ENCODE measurements at places on chromosomes 1 and 21. TPM values are rescaled to one million over a fixed set of nuclear protein-coding genes. Genes with fewer than 3 reads are reported as not detected.

PHLDA3 gene
- total RNA-seq, result 319 TPM

LRRC7 gene
- 0.26 TPM for total RNA-seq

KCNK2 gene
- 8.7 TPM for total RNA-seq

OR10Z1 gene
- total RNA-seq, result not detected

GNAT2 gene
- not detected for total RNA-seq

FCGR2B gene
- not detected for total RNA-seq

IVNS1ABP gene
- 124 TPM for total RNA-seq

PGLYRP4 gene
- total RNA-seq, result not detected

RIMKLA gene
- not detected for total RNA-seq

FAM43B gene
- 0.08 TPM for total RNA-seq

- no peak for DNase-seq
These were observed 9.2 kb upstream of the SERTAD4 start for GRCh38 chr1:210223226-210223904.

DNA sequence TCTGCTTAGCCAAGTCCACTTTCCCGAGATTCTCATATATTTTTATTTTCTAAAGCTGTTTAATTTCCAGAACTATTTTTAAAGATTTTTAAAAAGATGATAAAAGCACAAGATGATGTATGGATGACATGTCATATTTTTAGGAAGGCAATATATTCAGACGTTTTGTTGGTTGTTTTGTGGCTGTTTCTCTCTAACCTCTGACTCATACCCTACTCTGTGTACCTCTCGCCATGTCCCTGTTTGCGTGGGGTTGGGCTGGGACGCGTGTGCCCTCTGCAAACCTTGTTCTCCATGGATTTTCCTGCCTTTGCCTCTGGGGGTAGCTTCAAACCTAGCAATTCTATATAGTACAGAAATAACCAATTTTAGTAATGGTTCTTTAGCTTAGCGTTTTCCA, 132.0 kb downstream of the GALNT2 start:
- no peak for DNase-seq

DNA sequence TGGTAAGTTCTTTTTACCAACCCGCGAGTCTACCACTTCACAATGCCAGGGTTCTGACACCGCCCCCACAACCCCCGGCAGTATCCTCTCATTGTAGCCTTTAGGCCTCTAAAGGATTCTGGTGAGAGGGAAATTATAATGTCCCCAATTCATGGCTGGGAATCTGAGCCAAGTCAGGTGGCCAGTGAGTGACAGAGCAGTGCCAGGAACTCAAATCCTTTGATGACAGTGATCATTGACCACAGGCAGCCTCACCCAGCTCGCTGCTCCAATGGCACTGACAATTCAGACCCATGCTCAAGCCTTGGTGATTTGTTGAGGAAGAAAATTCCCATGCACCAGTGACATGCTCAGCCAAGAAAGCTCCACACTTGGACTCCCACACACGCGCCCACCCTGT, 63.4 kb upstream of the CSF1 start:
- peak; percentile 37 for DNase-seq

DNA sequence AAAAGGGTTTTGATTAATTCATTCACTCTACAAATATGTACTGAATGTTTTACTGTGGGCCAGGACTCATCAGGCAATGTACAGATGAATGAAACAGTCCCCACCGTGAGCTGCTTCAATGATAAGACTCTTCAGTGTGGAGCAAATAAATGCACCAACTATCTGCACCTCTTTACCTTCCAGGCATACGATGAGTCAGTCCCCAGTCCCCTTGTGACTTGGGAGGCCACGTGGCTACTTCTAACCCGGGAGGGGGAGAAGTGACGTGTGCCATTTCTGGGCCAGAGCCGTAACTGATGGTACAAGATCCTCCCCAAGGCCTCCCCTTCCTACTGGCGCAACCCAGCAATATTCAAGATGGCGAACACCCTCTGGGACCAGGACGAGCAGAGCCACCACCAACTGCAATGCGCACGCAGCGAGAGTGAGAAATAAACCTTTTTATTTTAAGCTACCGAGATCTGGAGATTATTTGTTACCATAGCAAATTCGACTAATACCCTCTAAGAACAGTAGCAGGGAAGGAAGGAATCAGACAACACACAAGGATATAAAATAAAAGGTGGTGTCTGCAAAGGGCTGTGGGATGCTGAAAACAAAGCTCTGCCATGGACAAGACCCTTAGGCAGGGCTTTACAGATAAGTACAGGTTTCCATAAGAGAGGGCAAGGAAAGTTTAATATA, 74.5 kb downstream of the NPHP4 start:
- DNase-seq, result no peak

DNA sequence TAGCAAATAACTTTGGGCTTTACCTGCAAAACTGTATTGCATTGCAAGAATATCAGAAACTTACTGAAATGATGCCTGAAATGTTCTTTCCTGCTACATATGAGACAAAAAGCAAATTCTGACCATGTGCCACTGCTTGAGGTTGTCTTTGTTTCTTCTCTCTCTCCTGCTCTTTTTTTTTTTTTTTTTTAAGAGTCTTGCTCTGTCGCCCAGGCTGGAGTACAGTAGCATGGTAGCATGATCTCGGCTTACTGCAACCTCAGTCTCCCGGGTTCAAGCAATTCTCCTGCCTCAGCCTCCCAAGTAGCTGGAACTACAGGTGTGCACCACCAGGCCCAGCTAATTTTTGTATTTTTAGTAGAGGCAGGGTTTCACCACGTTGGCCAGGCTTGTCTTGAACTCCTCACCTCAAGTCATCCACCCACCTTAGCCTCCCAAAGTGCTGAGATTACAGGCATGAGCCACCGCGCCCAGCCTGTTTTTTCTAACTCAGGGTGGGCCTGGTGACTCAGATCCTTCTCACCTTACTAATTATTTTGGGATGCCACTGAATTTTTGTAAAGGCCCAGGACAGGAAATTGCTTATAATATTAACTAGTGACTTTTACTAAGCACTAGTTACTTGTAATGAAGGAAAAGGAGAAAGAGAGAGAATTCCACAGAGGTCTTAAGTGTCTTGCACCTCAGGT, 35.9 kb downstream of the DNASE2B start:
- no peak for DNase-seq

- DNase-seq, result no peak
These were observed 11.7 kb upstream of the C2CD2 start for GRCh38 chr21:41965461-41966013.

DNA sequence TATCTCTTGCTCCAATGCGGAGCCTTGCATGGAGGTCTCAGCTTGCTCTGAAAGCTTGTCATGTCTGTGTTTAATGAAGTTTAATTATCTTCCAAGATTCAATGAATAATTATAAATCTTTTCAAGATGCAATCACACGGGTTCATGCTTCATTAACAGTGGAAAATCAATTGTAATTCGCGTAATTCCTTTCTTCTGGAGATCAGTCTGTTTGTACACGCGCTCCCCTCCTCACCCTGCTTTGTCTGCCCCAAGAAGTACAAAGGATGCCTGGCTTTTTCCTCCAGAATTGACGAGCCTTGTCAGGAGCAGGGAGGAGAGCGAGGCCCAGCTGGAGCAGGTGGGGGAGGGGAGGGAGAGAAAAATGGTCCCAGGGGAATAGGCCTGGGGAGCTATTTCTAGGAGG, 65.0 kb upstream of the DISP3 start:
- DNase-seq, result no peak

- DNase-seq, result no peak
These were observed 11.1 kb upstream of the CSRP1 start for GRCh38 chr1:201518071-201518470.

GRCh38 chr1:53046930-53047329, 15.1 kb upstream of the PODN start:
- no peak for DNase-seq

- DNase-seq, result no peak
These were observed 7.6 kb downstream of the NPPA start for GRCh38 chr1:11839727-11840705.

DNA sequence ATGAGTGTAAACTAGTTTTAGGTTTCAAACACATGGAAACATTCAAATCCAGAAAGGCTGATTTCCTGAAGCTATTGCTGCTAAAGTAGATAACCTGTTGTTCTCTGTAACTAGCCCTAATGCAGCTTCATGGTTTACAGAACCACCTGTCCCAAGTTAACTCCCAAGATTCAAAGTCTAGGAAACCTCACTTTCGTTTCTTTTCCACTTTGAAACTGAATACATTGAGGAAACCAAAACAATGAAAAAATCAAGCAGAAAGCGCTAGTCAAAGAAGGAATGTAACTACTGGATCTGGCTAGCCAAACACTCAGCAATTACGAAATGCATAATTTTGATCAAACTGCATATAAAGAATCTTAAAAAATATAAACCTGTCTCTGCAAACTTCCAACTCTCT, 17.8 kb downstream of the SLC16A1 start:
- DNase-seq, result no peak

DNA sequence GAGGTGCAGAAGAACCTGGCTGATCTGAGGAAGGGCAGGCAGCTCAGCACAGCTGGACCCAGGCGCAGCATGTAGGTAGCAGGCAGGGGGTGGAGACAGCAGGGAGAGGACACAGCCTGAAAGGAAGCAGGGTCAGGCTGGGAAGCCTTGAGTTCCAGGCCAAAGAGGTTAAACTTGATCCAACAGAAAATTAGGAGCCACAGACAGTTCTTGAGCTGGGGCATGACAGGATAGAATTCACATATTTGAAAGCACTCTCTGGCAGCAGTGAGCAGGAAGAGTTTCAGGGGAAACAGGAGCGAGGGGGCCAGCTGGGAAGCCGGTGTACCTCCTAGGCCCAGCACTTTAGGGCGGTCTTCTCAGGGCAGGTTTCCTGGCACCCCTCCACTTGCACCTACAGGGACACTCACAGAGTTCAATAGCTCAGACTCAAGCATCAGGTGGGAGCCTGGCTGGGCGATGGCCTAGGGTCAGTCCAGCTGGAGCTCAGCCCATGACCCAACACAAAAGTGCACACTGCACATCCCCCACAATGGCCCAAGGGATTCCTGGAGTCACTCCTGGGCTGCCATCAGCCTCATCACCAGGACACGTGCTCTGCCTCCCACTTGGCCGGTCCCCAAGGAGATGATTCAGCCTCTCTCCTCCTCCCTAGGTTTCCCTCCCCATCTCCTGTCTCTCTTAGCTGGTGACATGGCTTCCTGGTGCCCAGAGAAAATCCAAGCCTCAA, 22.7 kb downstream of the MATN1 start:
- DNase-seq, result peak; percentile 79

DNA sequence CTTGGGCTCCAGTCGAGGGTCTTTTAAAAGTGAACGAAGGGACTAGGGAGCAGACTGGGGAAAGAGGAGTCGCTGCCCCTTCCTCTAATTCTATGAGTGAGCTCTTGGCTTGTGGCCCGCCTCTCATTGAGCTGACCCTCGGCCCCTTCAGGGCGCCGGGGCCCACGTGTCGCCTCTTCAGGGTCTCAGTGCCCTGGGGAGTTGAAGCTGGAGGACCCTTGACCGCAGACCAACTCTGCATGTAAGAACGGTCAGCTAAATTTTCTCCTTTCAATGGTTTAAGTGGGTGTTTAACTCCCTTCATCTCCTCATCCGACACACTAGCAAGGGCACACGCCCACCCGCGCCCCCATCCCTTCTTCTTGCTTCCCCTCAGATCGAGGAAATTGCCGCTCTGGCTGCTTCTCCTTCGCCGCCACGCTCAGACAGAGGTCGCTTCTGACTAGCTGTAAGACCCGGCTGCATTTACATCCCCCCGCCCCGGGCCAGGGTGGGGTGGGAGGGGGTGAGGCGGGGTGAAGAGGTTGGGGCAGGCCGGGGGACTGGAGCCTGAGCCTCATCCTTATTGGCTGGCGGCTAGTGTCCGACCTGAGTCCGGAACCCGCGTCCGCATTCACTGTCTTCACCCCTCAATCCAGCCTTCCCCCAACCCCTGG, 10.9 kb downstream of the NR5A2 start:
- DNase-seq, result no peak

- no peak for DNase-seq
These were observed 27.6 kb downstream of the GABPB2 start for GRCh38 chr1:151098126-151098525.

GRCh38 chr1:230865062-230865817, 3.1 kb downstream of the C1orf198 start:
- no peak for DNase-seq

DNA sequence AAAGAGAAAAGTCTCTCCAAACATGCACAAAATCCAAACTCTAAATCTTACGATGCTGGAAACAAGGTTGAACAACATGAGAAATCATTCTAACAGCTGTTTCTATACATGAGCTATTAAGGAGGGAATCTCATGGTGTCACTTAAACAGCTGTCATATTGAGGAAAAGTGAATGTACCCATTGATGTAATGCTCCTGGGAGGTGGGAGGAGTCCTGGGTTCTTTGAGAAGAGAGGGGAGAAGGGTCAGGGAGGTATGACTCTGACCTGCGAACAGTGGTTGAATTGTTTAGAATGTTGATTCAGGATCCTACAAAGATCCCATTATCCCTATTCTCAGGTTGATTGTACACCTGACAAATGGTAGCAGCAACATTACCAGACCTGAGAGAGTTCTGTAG, 49.3 kb downstream of the ZC3H11B start:
- no peak for DNase-seq

- DNase-seq, result peak; percentile 26
These were observed 11.3 kb downstream of the RPAP2 start for GRCh38 chr1:92310185-92310597.

DNA sequence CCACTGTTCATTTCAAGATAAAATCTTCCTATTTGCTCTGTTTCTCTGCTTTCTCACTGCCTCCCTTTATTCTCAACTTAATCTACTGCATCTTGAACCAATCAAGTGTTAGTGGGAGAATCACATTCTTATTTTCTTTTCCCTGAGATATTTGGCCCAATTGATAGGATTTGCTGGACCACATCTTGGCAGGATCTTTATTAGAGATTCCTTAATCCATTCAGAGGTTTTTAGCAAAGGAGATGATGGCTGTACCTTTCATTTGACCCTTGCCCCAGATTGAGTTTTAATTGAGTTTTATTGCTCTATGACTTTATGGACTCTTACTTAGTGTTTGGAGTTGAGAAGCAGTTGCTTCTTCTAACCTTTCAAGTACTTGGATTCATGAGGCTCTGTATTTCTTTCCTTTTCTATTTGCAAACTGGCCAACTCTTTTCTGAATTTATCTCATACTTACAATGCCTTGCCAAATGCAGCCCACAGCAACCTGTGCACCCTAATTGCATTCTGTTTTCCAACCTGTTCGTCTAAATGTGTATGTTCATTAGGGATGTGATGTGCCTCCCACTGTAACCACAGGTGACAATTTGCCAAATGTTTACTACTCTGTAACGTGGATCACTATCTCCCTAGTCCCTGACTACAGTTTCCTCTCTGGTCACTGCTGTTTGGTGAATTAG, 274.8 kb upstream of the KAZN start:
- no peak for DNase-seq

- DNase-seq, result no peak
These were observed 1.3 kb downstream of the SV2A start for GRCh38 chr1:149916193-149916897.

DNA sequence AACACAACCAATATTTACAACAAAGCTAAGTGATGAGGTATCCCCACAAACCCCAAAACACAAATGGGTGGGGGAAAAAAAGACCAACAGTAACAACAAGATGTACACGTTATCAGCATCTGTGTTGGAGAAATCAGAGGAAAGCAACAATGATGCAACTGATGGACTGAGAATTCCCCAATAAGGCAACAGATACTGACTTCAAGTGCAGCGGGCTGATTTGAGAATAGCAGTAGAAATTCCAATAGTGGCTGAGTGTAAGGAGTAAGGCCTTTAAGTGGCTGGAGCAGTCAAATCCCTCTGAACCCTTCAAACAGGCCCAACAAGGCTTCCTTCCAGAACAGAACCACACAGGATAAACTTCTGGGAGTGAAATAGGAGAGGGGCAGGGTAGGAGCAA, 97.6 kb downstream of the TM2D1 start:
- no peak for DNase-seq
